ENCODE measurements at places on chromosomes 2 and 18.

- DNase-seq, result no peak
- H3K27me3 ChIP-seq, result no peaks in the 10 kb centered on the region
- no peak overlapping the region for H3K4me3 ChIP-seq
- peaks cover 2% of the 10 kb centered on the region for H3K4me1 ChIP-seq
Observed at GRCh38 chr2:189466656-189467055, 25.4 kb downstream of the WDR75 start.

GRCh38 chr2:142144547-142144946 lies 13.7 kb upstream of the LRP1B start:
- no peaks in the 10 kb centered on the region for H3K4me1 ChIP-seq
- H3K4me3 ChIP-seq, result no peak overlapping the region
- H3K27me3 ChIP-seq, result no peaks in the 10 kb centered on the region
- no peak overlapping the region for H3K27ac ChIP-seq

DNA sequence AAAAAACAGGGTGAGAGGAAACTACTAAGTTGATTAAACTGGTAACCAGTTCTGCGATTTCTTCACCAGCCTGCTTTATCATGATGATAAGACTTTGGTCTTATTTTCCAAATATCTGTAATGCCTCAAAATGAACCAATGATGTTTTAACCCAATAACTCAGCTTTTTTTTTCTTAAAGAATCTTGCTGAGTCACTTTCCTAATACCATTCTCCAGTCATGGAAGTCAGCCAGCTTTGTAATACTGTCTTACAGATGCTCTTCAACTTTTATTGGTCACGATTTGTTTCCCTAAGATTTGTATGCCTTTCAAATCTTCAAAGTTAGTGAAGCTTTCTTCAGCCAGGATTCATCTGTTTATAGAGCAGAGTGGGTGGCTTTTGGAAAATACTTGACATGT lies 47.7 kb upstream of the SMIM21 start:
- no peaks in the 10 kb centered on the region for H3K36me3 ChIP-seq
- peaks cover 4% of the 10 kb centered on the region for H3K27me3 ChIP-seq
- H3K27ac ChIP-seq, result no peak overlapping the region
- H3K4me1 ChIP-seq, result no peaks in the 10 kb centered on the region
- no peak for DNase-seq
- H3K4me3 ChIP-seq, result no peak overlapping the region

- H3K27me3 ChIP-seq, result no peaks in the 10 kb centered on the region
- no peak overlapping the region for H3K4me3 ChIP-seq
- H3K27ac ChIP-seq, result no peak overlapping the region
- no peaks in the 10 kb centered on the region for H3K36me3 ChIP-seq
Observed at GRCh38 chr2:160380000-160380570, 113.5 kb downstream of the RBMS1 start.

DNA sequence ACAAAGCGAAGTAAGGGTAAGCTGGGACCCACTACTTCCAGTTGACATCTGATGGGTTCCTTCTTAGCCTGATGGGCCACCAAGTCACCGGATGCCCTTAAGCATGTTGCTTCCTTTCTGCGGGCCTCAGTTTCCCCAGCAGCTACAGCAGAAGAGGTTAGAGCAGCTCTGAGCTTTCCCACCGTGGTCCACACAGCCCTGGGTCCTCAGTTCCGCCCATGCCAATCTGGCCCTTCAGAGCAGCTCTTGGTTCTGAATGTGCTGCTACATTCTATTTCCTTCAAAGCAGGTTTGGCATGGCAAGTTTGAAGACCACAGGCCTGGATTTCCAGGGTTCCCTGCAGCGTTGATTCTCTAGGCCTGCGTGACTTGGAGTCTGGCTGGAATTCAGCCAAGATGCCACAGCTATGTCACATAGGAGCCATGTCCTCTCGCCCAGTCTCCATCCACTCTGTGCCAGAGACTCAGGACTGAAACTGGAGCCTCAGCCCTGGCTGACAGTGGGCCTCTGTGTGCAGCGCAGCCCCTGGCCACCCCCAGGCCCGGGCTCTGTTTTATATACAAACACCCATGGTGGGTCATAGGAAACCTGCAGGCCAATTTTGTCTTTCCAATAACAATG lies 79.6 kb downstream of the TFCP2L1 start:
- H3K27ac ChIP-seq, result no peak overlapping the region
- H3K4me1 ChIP-seq, result no peaks in the 10 kb centered on the region
- DNase-seq, result no peak
- no peak overlapping the region for H3K4me3 ChIP-seq
